ENCODE measurements at places on chromosomes 6 and 20.

GRCh38 chr6:17907406-17908229 lies 79.8 kb downstream of the KIF13A start:
- no peak for DNase-seq

- DNase-seq: no peak
These were observed 26.4 kb downstream of the TRPC4AP start for GRCh38 chr20:35066194-35066593.

- no peak for DNase-seq
These were observed 669 bp upstream of the PEX6 start for GRCh38 chr6:42979523-42980177.

DNA sequence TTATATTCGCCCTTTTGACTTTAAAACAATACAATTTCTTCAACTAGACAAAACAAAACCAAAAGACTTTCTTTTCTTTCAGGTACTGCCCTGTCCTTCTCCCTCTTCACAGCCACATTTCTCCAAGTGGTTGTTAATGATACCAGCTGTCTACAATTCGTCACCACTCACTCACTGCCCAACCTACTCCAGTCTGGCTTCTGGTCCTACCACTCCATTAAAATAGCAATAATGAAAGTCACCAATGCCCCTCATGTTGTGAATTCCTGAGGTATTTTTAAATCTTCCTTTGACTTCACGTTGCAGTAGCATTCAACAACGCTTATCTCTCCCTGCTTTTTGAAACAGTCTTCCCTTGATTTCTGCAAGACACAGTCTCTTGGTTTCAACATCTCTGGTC lies 11.6 kb upstream of the MAN1A1 start:
- no peak for DNase-seq

- DNase-seq: no peak
These were observed 13.6 kb upstream of the PDE7B start for GRCh38 chr6:135837735-135838449.

GRCh38 chr6:24985323-24985722 lies 49.6 kb upstream of the RIPOR2 start:
- DNase-seq: no peak

DNA sequence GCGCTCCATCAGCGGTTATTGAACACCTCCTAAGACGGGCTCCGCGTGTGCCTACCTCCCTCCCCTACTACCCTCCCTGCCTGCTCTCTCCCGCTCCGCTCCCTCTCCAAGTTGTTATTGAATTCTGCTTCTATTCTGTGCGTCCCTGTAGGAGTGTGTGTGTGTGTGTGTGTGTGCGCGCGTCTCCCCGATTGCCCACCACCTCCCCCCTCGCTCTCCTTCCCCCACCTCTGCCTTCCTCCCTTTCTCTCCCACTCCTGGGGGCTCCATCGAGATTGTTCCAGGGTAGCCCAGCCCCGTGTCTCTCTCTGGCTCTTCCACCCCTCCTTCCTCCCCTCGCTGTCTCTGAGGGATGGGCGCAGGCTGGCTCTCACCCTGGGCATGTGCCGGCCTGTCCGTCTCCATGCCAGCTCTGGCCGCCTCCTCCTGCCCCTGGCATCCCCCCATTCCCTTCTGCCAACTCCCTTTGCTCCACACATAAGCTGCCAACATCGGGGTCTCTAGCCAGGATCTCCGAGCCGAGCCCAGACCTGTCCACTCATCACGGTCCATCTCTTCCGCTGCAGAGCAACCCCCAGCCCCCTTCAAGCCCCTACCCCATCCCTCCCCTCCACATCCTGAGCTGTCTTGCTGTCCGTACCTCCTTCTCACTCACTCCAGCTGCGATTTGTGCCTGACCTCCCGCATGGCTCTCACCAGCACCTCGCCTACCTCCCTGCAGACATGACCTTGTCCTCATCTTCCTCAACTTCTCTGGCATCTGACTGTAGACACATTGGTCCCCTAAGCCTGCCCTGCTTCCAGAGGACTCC lies 68.5 kb downstream of the SRC start:
- no peak for DNase-seq

DNA sequence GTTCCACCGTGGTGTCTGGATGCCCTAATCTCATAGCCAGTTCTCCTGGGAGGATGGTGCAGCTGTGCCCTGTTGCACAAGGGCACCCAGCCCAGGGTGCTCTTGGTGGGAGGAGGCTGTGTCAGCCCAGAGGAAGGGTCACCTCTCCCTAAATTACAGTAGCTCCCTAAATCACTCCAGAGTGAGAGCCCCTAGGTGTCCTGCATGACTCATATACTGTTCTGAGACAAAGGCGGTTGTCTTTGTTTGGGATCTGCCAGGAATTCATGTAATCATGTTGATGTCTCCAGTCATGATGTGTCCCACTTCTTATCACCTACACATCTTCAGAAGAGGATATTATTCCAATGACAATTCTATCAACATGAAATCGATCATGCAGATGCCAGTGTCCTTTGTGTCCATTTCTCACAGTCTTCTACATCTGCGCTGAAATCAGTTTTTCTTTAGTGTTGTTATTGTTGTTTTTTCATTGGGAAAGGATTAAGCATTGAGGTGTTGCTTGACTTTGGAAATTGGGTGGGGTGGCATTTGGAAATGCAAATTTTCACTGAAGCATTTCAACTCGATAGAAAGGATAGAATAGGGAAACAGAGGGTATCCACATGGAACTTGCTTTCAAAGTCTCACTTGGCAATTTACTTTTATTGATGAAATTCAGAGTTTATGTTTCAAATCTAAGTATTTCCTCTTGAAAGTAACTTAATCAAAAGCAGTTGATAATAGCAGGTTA lies 19.5 kb downstream of the PERP start:
- no peak for DNase-seq

Measured in stimulated activated CD4-positive, alpha-beta T cell treated with anti-CD3 and anti-CD28 coated beads, Interleukin-15, amount 100 ng/mL, for 1 hour (primary cell).